Activated CD4-positive, alpha-beta T cell treated with anti-CD3 and anti-CD28 coated beads, Interleukin-2, Interleukin-6, amounts not matched to agents 100 ng/mL and 50 ng/mL, durations not matched to agents 16 hours and 8 hours (primary cell): ENCODE measurements at places on chromosomes 7 and 10.
A peak's percentile ranks its signal among the peaks of the same experiment; 100 is the strongest.

DNA sequence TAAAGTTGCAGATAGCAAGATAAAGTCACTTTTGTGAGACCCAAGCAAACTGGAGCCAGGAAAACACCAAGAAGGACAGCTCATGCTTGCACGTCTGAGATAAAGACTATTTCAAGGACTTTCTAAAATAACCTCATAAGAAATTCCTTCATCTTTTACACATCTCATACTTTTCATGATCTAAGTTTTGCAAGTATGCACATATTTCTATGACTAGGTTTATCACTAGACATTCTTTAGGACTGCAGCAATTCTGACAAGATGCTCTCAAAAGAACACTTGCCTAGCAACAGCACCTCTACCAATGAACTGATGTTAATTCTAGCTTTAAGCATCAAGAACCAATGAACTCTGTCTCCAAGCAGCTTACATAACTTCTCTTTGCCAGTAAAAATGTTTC lies 457.6 kb downstream of the SEMA3D start:
- DNase-seq, result no peak

DNA sequence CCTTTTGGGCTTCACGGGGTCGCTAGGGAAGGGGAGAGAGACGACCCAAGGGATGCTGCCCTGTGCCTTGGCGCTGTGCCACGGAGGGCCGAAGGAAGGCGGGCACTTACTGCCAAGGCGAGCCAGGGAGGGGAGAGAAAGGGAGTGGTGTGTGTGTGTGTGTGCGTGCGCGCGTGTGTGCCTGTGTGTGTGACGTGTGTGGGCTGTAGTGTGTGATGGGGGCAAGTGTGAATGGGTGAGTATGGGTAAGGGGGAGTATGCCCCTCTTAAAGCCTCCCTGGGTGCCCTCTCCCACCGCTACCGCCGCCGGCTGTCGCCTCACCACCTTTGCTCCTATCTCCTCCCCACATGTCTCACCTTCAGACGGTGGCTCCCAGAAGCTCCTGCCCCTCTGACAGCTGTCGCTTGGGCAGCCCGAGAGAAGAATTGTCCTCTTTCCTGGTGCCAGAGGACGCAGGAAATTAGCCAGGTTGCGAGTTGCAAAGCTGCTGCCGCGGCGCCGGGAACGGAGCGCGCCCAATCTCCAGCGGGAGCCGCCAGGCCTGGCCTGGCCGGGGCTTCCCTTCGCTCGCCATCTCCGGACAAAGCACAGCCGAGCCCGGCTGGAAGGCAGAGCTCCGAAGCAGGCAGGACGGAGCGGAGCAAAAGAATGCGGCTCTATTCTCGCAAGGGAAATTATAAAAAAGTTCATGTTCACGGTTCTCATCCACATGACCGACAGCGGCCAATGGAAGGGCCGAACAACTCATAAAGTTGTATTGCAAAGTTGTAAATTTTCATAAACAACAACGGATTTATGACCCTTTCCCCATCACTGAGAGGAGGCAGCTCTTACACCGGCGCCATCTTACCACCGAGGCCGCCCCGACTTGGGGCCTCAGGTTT lies at the start of gene HOXA3:
Gene HOXA3 (minus strand): TSS at position 653 of the 885 bp plus-strand sequence. CDS start 41,943 bp downstream, outside the sequence.
- no peak for DNase-seq

DNA sequence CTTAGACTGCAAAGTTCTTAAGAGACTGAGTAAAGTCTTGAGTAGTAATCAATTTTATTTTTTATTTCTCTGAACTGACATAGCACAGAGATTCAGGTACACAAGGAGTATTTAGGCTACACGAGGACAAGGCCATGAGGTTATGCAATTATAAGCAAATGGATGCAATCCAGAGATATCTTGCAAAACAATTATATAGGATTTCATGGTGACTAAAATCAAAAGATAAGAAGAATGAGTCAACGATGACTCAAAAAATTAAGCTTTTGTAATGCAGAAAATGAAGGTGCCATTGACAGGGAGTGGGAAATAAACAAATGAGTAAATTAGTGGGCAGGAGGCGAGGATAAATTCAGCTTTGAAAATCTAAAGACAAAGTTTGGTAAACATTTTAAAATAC lies 66.7 kb upstream of the MYO3A start:
- DNase-seq, result peak; percentile 4

GRCh38 chr10:119947300-119947699 lies 54.8 kb downstream of the SEC23IP start:
- DNase-seq, result no peak

- no peak for DNase-seq
Observed at GRCh38 chr10:84522612-84523462, 194.4 kb downstream of the CCSER2 start.

GRCh38 chr7:140455743-140456142 lies 23.6 kb downstream of the MKRN1 start:
- no peak for DNase-seq

DNA sequence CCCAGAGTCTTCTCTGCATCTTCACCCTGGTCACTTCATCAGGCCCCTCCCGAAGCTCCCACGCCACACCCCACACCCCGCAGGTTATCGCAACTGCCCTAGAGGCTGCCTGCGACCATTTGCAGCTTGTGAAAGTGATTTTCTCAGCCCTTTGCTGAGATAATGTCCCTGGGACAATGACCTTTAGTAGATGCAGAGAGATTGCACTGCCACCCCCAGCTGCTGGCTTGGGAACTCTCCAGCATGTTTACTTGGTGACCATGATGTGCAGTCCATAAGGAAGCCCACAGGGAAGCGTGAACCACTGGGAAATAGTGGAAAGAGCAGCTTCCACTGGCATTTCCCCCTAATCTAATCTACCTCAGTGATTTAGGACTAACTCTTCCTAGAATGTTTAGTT lies 97.3 kb downstream of the WNT2 start:
- no peak for DNase-seq

- no peak for DNase-seq
Observed at GRCh38 chr7:29801929-29802328, 4.4 kb upstream of the WIPF3 start.

- DNase-seq, result peak; percentile 79
Observed at GRCh38 chr7:111090846-111091245, at the start of gene LRRN3. Gene LRRN3 (plus strand): TSS chr7:111091127. CDS start chr7:111122773, 31,646 bp downstream.
